ENCODE measurements at places on chromosomes 11 and 22.

GRCh38 chr11:79697905-79698304, 257.1 kb upstream of the TENM4 start:
- DNase-seq: no peak

DNA sequence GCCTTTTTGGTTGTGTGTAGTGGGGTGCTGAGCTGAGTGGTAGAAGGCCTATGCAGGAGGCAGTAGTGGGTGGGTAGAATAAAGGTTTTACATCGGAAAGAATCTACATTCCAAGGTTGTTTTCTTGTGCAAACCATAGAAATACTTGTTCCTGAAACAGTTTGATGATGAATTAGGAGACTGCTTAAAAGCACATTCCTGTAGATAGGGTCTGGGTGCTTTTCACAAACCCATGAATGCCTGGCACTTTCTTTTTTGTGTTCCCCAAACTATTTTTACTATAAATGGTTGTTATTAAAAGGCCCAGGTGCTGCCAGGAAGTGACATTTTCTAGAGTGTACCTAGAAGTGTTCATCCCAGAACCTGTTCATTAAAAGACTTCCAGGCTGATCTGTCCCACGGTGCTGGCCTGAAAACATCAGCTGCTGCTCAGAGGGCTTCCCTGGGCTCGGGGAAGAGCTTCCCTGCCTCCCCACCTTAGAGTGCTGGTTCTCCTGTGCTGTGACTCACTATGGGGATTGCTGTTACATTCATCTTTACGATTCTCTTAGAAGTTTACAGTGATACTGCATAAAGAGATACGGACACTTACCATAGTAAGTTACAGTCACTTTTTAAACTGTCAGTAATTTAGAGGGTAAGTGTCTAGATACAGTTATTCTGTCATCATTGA, 27.9 kb downstream of the PPFIA1 start:
- DNase-seq: no peak

- no peak for DNase-seq
Measured at GRCh38 chr11:76493040-76493439, 48.2 kb downstream of the EMSY start.

DNA sequence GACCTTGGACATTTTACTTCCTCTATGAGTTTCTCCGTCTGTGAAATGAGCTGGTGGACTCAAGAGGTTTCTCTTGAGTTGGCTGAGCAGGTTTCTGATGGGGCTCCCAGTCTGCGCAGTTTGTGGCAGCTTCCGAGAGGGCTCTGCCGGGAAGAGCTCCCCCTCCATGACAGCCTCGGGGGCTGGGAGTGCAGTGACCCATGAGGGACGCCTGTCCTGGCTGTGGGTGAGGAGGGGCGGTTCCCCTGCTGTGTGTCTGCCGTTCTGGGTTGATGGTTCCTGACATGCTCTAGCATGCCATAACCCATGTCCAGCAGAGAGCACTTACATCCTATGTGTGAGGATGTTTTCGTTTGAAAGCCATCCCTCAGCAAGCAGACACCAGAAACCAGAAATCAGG, 14.8 kb downstream of the CSF2RB start:
- DNase-seq: no peak

- no peak for DNase-seq
Measured at GRCh38 chr11:134466610-134467567, 54.8 kb upstream of the B3GAT1 start.

GRCh38 chr22:44523981-44524759, 26.1 kb upstream of the RTL6 start:
- DNase-seq: no peak

DNA sequence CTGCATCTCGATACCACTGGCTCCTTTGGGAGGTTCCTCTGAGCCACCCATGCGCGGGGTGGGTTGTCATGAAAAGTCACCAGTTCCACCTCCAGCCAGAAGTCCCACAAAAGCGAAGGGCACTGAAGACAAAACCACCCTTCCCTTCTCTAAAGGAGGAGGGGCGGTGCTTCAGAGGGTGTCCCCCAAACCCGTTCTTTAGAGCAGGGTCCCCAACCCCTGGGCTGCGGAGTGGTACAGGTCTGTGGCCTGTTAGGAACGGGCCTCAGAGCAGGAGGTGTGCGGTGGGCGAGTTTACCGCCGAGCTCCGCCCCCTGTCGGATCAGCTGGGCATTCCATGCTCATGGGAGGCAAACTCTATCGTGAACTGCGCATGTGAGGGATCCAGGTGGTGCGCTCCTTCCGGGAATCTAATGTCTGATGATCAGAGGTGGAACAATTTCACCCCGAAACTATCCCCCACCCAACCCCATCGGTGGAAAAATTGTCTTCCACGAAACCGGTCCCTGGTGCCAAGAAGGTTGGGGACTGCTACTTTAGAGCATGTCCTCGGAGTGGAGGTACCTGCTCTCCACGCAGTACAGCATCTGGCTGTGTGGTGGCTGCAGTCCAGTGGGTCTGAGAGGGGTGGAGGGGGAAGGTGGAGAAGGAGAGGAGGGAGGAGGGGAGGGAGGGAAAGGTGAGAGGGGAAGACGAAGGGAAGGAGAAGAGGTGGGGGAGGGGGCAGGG, 72.9 kb upstream of the SEPTIN5 start:
- no peak for DNase-seq

DNA sequence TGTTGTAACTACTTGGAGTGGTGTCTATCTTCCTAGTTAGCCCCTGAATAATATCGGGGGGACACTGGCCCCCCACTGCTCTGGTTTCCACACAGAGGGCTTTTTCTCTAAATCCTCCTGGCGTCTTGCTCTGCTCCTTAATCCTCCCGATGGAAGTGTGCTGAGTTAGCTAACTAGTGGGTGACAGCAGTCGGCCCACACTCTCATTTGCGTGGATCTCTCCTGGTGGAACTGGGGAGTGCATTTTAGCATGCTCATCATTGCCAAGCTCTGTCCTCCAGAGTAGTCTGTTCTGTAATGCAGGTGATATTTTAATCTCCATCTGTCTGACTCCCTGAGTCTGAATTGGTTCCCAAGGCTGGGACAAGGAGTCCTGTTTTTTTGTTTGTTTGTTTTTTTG, 46.1 kb upstream of the RASSF10 start:
- DNase-seq: no peak

GRCh38 chr11:73942010-73942409, 8.8 kb upstream of the DNAJB13 start:
- DNase-seq: no peak

DNA sequence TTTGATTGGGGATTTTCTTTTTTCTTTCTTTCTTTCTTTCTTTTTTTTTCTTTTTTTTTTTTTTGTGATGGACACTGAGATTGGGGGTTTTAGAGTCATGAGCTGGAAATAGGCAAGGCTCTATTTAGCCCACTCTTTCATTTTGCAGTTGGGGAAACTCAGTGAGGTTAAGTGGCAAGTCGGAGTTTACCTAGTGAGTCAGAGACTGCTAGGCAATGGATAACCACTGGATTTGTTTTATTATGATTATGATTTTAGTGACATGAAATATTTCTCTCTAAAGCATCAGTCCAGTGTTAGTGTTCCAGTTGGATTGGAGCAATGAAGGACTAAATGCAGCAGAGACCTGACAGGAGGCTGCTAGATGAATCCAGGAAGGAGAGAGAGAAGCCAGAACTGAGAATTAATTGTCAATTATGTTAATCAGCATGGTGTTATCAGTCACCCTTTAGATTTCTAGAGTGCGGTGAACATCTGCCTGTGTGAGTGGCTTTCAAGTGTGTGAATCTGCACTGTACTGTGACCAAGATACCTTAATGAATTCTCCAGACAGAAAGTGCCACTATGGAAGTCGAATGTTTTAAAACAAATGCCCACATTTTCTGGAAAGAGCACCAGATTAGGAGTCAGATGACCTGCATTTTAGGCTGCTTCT, 10.9 kb downstream of the BMAL1 start:
- DNase-seq: peak; percentile 65

DNA sequence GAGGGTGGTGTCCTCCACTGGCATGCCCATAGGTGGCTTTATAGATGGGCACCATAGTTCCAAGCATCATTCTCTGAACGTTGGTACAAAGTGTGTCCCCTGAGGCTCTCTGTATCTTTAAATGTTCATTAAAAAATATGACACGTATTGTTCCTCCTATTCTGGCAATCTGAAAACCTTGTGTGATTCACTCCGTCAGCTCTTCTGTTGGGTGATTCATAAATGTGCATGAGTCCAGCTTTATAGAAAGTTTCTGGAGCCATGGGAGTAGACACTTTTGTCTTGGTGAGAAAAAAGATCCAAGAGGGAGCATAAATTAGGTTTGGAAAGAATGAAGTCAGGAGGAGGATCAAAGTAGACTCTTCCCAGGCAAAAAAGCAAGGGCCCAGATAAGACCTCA, 728.8 kb downstream of the NELL1 start:
- DNase-seq: no peak

DNA sequence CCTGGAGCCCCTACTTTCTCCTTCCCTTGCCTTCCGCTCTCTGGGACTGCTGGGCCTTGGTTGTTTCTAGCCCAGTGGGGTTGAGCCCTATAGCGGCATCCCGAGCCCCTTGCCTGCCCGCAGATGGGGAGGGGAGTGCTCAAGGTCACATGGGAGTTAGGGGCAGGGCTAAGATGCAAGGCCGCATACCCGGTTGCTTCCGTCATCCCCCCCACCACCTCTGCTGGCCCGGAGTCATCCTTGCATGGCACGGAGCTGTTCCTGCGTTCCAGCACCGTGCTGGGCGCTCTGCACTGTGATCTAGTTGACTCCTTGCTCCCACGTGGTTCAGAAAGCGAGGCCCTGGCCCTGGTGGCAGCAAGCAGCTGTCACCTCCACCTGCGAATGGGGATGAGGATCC, 18.0 kb downstream of the FLRT1 start:
- DNase-seq: no peak

- DNase-seq: no peak
Measured at GRCh38 chr11:97537407-97538150, 1147.8 kb downstream of the JRKL start.

DNA sequence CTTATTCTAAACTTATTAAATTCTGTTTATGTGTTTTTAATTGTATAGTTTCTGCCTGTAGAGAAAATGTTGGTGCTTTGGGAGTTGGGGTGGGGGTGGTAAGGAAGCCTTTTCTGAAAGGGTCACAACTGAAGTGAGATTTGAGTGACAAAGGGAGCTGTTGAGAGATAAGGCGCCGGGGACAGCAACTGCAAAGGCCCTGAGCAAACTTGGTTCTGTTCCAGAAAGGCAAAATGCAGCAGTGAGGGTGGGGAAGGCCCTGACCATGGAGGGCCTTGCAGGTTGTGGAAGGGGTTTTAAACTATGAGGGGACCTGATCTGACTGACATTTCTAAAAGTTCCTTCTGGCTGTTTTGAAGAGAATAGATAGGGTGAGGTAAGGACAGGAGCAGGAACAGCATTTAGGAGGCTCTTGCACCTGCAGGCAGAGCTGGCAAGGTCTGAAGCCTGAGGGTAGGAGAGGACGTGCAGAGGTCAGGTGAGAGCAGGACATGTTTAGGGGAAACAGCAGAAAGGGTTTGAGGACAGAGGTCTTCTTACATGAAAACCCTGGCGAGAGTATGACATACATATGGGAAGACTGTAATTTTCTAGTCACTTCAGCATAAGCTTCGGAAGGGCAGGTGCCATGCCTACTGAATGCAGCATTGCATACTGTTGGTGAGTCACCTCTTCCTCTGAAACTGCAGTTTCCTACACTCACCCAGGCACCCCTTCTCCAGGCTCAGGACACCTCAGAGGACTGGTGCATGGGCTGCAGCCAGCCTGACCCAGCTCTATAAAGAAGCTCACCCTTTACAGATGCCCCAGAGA, 190.7 kb downstream of the SNX19 start:
- no peak for DNase-seq

GRCh38 chr11:65937766-65938165, 7.5 kb upstream of the TSGA10IP start:
- no peak for DNase-seq

DNA sequence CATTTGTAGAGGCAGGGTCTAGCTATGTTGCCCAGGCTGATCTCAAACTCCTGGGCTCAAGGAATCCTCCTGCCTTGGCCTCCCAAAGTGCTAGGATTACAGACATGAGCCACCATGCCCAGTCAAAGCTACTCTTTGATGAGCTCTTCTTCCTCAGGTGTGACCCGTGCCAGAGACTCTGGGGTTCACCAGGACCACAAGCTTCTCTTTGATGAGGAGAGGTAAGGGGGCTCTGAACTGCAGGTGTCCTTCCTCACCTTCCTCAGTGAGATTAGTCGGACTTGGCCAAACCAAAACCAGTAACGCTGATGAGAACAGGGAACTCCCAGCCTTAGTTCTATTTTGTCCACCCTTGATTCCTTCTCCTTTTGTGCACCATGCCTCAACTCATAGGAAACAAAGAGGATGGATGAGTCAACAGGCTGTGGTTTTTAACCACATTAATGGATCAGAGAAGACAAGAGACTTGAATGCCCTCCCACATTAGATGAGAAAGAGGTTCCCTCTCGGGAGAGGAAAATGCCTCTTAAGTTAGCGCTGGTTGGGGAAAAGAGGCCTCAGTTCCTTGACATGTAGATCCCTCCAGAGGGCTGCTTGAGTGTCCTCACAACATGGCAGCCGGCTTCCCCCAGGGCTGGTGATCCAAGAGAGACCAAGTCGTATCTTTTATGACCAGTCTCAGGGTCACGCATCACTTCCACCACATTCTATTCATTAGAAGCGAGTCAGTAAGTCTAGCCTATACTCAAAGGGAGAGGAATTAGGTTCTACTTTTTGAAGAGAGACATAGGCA, 25.7 kb upstream of the CTR9 start:
- peak; percentile 7 for DNase-seq

DNA sequence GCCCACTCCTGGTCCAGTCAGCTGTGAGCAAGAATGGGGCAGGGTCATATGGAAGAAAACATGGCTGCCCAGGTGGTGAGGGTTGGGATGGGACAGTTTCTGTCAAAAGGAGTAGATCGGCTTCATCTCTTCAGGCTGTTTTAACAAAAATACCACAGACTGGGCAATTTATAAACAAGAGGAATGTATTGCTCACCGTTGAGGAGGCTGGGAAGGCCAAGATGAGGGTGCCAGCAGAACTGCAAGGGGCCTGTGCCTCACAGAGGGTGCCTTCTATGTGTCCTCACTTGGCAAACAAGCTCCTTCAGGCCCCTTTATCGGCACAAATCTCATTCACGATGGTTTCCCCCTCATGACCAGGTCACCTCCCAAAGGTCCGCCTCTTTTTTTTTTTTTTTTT, 18.1 kb upstream of the RELT start:
- no peak for DNase-seq

GRCh38 chr11:211741-212140, 4.2 kb downstream of the RIC8A start:
- DNase-seq: no peak

DNA sequence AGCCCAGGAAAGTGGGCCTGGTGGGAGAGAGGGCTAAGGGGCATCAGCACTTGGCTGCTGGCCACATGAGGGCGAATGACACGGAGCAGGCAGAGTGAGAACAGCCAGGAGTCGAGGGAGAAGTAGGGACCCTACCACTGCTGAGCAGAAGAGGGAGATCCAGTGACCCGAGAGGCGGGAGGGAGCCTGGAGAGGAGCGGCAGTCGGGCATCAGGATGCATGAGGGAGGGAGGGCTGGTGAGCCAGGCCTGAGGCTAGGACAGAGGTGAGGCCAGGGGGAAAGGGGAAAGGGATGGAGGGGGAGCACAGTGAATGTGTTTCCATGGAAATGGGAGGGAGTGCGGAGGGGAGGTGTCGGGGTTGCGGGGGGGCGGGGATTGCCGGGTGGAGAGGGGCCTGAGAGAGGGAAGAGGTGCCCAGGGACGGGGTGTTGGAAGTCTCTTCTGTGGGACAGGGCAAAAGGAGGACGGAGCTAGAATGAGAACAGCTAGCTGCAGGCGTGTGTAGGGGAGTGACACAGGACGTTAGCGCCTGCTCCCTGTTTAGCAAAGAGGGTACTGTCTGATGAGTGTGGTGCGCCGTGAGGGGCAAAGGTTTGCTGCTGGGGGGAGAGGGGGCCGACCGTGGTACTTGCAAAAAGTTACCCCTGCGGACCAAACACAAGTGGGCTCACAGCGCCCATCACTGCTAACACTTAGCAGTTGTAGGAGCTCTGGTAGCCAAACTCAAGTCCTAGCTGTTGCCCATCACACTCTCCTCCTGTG, 37.1 kb upstream of the WNT11 start:
- peak; percentile 35 for DNase-seq
